ENCODE measurements at places on chromosomes 3 and 15. TPM values are rescaled to one million over a fixed set of nuclear protein-coding genes. Genes with fewer than 3 reads are reported as not detected.

Gene C3orf22
- polyA plus RNA-seq, result not detected

Gene CACNA1D
- polyA plus RNA-seq, result 1.5 TPM

Gene IGSF11
- 0.06 TPM for polyA plus RNA-seq

Gene LXN
- polyA plus RNA-seq, result 51.2 TPM

Gene CNTN6
- polyA plus RNA-seq, result 0.01 TPM

Gene GRAMD2A
- not detected for polyA plus RNA-seq

Gene EFHB
- 0.41 TPM for polyA plus RNA-seq

Gene LSMEM2
- polyA plus RNA-seq, result not detected

Gene SLC12A1
- polyA plus RNA-seq, result not detected

Gene NAA50
- 76.7 TPM for polyA plus RNA-seq

Gene PTX3
- polyA plus RNA-seq, result 29.2 TPM

Gene ZMYND10
- polyA plus RNA-seq, result not detected

Gene LRRC31
- polyA plus RNA-seq, result not detected

Gene CLSTN2
- polyA plus RNA-seq, result 1.3 TPM

Gene CHL1
- 8.2 TPM for polyA plus RNA-seq

Gene MAP2K1
- 34.7 TPM for polyA plus RNA-seq

Data from adipose tissue (tissue), 3 donors.